Thoracic aorta endothelial cell (primary cell): ENCODE measurements at places on chromosomes 2 and 18. TPM values are rescaled to one million over a fixed set of nuclear protein-coding genes. Genes with fewer than 3 reads are reported as not detected.

SLC4A5 gene
- 0.79 and 0.80 TPM in 2 replicates for total RNA-seq

LRRTM1 gene
- total RNA-seq: not detected in 2 replicates

PSMA8 gene
- not detected in 2 replicates for total RNA-seq

GREB1 gene
- total RNA-seq: 0.13 TPM in 1 of 2 replicates, not detected in the other

ESCO1 gene
- 18.8 and 19.0 TPM in 2 replicates for total RNA-seq

ANKRD30BL gene
- not detected in 2 replicates for total RNA-seq

TMEFF2 gene
- under 0.01 and 0.07 TPM in 2 replicates for total RNA-seq

SERPINB13 gene
- total RNA-seq: 0.13 TPM in 1 of 2 replicates, not detected in the other

MLPH gene
- total RNA-seq: 0.27 TPM in 1 of 2 replicates, not detected in the other
